NCI-H2081 (cell line): ENCODE measurements at places on chromosomes 7 and 10.

DNA sequence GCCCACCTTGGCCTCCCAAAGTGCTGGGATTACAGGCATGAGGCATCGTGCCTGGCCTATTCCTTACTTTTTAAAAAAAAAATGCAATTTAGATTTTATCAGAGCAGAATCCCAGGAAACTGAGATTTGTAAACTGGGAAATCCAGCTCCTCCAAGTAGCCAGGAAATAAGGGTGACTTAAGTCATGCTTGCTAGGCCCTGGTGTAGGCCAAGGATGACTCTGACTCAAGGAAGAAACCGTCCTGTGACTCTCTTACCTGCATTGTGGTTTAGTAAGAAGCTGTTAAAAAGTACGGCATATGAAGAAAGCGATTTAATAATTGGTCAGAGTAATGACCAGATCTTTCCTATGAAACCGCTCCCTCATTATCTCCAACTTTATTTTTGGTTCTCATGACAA, 10.2 kb downstream of the PFKP start:
- DNase-seq: no peak

DNA sequence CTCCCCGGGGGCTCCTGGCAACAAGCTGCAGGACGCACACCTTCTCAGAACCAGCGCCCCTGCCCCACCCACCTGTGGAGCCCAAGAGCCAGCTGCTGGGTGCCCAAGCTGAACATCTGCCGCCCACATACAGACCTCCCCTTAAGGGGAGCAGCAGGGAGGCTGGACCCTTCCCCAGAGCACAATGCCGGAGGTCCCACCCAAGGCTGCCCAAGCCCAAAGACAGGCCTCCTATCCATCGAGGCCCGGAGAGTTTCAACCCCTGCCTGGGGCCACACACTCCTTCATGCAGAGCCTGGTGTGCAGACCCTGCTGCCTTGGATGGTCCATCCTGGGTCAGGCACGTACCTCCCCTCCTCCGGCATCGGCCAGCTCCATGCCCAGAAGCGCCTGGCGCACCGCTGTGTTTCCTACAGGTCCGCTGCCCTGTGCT, 48.7 kb downstream of the VIPR2 start:
- DNase-seq: no peak

DNA sequence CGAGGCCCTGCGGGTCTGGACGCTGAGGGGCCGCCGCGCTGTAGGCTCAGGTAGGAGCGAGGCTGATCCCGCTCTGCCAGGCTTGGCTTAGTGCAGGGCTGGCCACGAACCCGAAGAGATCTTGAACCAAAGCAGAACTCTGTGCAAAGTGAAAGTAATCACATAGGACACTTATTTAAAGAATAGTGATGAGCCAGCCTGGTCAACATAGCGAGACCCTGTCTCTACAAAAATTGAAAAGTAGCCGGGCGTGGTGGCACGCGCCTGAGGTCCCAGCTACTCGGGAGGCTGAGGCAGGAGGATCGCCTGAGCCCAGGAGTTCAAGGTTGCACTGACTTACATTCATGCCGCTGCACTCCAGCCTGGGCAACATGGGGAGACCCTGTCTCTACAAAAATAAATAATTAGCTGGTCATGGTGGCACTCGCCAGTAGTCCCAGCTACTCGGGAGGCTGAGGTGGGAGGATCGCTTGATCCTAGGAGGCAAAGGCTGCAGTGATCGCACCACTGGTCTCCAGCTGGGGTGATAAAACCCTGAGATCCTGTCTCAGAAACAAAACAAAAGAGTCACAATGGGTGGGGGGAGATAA, 541 bp downstream of the ZSCAN25 start:
- DNase-seq: no peak

GRCh38 chr10:81428456-81429134, 446.4 kb upstream of the NRG3 start:
- no peak for DNase-seq

GRCh38 chr7:118305671-118306070, 81.2 kb downstream of the ANKRD7 start:
- no peak for DNase-seq

DNA sequence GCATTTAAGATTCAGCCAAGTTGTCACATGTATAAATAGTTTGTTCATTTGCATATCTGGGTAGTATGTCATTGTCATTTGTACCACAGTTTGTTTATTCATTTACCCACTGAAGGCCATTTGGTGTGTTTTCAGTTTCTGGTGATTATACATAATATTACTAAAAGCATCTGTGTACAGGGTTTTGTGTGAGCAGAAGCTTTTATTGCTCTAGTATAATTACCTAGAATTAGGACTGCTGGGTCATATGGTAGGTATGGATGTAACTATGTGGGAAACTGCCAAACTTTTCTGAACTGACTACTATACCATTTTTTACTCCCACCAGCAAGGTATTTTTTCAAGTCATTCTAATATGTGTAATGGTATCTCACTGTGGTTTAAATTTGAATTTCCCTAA, 584.0 kb upstream of the GHITM start:
- no peak for DNase-seq

DNA sequence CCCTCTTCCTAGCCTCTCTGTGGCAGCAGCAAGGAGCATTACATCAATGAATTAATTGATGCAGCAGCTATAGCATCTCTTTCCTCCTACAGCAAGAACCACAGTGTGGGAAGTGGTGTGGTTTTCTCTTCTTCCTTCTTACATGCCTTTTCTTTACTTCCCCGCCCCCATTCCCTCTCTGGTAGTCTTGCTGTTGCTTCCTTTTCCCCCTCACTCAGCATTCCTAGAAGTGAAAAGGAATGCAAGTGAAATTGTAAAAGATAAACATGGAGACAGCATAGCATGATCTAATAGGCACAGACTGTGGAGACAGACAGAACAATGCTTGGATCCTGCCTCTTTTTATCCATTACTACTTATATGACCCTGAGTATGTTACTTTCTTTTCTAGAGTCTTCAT, 370.5 kb upstream of the BMPER start:
- DNase-seq: no peak

- no peak for DNase-seq
Measured at GRCh38 chr10:95445223-95445836, 115.8 kb downstream of the SORBS1 start.

DNA sequence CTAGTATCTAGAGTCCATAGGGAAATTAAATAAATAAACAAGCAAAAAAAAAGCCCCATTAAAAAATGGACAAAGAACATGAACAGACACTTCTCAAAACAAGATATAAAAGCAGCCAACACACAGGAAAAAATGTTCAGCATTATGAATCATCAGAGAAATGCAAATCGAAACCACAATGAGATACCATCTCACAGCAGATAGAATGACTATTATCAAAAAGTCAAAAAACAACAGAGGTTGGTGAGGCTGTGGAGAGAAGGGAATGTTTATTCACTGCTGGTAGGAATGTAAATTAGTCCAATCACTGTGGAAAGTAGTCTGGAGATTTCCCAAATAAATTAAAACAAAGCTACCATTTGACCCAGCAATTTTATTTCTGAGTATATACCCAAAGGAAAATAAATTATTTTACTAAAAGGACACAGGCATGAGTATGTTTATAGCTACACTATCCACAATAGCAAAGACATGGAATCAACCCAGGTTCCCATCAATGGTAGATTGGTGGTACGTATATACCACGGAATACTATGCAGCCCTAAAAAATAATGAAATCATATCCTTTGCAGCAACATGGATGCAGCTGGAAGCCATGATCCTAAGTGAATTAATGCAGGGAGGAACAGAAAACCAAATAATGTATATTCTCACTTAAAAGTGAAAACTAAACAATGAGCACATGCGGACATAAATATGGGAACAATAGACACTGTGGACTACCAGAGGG, 366.5 kb upstream of the SEMA3C start:
- DNase-seq: no peak

DNA sequence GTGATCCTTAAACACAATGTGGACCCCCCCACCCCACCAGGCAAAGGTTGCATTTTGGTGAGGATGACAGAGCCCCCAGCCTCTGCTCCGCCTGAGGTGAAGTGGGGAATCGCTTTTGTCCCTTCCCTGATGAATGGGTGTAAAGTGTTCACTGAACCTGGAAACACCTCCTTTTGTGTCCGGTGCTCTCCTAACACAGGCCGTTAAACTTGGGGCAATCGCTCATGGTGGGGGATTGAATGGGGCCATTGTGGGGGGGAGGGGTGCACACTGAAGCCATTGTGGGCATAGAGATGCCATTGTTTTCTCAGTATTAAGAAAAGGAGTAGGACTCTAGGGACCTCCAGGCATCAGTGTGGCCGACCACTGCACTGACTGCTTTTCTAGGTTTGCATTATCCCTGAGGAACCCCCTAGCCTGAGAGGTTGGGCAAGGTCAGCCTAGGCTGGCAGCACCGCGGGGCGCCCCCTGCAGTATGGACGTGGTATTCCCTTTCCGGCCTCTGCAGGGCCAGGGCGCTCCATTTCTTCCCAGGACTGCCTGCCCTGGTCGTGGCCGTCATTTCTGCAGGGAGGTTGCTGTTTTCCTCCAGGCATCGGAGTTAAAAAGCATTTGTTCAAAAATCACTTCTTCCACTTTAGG, 158.3 kb downstream of the TCF7L2 start:
- no peak for DNase-seq

DNA sequence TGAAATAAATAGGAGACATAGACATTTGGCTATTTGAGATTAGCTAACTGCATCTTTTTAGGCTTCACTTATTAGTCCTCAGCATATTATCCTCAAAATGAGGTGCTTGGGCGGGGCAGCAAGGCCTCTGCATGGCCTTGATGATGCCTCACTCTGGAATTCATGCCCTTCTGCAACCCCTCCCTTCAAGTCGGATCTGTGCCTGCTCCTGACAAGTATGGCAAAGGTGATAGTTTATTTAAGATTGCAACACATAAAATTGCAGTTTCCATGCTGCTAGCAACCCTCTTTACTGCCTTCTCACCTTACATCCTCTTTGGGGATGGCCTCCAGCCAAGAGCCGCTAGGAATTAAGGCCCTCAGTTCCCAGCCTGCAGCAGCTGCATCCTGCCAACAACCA, 241.3 kb upstream of the ADARB2 start:
- DNase-seq: no peak

GRCh38 chr7:128318691-128319090, 25.0 kb downstream of the RBM28 start:
- no peak for DNase-seq

GRCh38 chr7:136665878-136666509, 202.5 kb upstream of the CHRM2 start:
- no peak for DNase-seq

DNA sequence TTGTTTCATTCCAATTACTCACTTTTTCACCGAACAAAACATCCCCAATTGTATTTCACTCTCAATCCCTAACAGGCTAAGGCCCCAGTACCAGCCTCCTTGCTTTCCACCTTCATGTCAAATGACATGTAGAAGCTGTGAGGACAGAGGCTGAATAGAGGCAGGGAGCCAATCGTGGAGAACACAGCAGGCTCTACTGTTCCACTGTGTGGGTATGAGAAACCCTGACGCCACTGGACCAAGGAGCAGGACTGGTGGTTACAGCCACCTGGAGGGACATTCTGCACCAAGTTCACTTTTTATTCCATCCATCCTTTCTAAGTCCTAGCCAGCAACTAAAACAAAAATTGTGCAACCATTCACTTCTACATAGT, 502.8 kb downstream of the SORCS1 start:
- no peak for DNase-seq

GRCh38 chr10:109067031-109067430, 856.3 kb downstream of the XPNPEP1 start:
- DNase-seq: no peak

DNA sequence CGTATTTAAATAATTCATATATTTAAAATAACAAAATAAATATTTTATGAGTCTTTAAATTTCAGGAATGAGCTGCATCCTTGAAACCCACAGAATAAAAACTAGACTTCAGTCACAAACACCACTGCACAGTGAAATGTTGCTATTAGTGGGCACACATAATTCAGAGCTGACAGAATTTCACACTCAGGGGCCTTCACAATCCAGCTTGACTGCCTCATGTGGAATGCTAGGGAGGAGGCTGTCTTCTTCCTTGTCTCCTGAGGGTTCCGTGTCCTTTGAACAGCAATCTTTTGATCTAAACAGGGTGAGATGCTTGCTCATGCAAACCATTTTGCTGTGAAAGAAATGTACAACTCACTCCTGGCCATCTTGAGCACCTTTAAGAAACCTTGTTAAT, 346.7 kb downstream of the CCSER2 start:
- no peak for DNase-seq

DNA sequence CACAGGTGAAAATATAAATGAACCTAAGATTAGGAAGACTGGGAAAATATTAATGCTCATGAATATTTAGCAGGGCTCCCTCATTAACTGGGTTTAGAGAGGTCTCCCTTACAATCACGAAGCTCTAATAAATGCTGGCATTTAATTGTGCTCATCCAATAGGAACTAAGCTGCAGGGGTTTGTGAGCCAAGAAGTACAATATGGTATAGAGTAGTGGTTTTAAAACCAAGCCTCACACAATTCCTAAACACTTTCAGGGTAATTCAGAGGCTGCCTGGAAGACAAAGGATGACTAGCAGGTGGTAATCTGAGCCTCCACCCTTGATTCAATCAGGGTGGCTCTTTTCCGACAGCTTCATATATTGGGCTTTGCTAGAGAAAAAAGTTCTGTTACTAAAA, 103.3 kb downstream of the GPAM start:
- no peak for DNase-seq

DNA sequence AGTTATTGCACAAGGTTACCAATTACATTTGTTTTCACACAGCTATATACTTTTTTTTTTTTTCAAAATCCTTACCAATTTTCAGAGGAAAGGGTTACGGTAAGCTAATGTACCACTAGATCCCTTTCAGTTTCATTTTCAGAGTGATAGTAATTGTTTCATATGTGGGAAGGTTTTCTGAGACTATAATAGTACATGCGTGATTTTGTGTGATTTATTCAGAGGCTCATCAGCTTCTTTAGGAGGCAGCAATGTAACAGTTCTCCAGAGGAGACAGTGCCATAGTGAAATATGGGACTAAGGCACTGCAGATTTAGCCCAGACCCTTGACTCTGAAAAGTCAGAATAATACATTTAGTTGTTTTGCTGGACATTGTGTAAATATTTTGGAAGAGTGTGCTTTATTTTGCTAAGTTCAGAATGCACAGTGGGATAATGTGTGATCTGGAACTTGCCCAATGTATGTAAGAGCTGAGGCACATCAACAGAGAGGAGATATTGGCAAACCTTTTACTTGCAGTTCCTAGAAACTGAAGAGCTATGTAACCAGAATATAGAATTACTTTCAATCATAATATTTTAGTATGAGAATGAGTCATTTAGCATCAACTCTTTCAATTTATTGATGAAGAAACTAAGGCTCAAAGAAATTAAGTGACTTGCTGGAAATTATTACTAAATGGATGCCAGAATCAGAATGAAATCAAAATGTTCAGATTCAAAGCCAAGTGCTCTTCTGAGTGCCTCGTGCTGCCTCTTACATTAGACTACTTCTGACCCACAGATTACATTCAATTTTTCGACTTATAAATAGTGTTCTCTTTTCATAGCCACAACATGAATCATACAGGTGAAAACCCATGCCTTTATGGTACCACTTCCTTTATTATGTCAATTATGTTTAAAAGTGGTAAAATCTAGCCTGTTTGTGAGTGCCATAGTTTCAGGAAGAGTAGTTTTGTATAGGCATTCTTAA, 207.7 kb upstream of the TEX47 start:
- no peak for DNase-seq

GRCh38 chr10:15180736-15181135, 12.2 kb upstream of the NMT2 start:
- DNase-seq: no peak

- DNase-seq: no peak
Measured at GRCh38 chr10:110533149-110533548, 34.3 kb upstream of the SMC3 start.

- no peak for DNase-seq
Measured at GRCh38 chr7:23175938-23176337, 5.9 kb upstream of the NUP42 start.

GRCh38 chr10:15120523-15120922, 23.4 kb downstream of the RPP38 start:
- DNase-seq: no peak
